ENCODE measurements at places on chromosomes 5 and 9. TPM values are rescaled to one million over a fixed set of nuclear protein-coding genes. Genes with fewer than 3 reads are reported as not detected.

Gene AOPEP
- total RNA-seq, result 10.7 TPM

Gene ENC1
- 0.44 TPM for total RNA-seq

Gene CCL28
- total RNA-seq, result 8.8 TPM

Gene PPP6C
- total RNA-seq, result 47.4 TPM

Gene ACOT12
- total RNA-seq, result not detected

Gene PCDHB5
- total RNA-seq, result not detected

Gene TRPM6
- total RNA-seq, result 0.02 TPM

Gene PTPRD
- total RNA-seq, result 0.10 TPM

Measured in activated CD4-positive, alpha-beta memory T cell treated with anti-CD3 and anti-CD28 coated beads for 36 hours (primary cell).